ENCODE measurements at places on chromosomes 12 and 14.

DNA sequence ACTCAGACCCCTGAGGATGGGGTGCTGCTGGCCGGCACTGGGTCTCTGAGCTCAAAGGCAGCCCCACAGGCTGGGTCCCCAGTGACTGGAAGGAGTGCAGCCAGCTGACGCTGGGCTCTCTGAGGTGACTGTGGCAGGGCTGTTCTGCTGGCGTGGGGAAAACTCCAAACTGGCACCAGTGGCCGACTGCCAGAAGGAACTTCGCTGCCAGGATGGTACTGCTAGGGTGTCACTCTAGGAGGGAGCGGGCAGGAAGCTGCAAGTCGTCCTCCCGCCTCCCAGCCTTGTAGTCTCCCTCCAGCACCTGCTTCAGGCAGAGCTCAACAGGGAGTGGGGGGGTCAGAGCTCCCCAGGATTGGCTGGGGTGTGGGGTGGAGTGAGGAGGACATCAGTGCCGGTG, 41.3 kb downstream of the CDC42BPB start:
- DNase-seq, result no peak

DNA sequence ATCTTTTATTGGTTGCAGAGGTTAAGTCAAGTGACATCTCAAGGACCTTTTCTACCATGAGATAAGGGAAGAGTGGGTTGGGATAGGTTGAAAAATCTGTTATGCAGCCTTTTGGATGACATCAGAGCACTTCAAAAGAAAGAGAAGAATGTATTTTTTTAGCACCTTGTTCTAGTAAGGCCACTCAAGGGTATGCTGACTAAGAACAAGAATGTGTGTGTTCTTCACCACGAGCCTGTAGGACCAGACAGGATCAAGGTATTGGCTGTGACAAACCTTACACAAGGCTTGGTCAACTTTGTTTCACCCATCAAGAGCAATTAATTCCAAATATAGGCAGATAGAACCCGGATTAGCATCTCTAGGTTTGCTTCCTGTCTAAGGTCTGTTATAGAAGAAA, 142.5 kb downstream of the SAMD4A start:
- DNase-seq, result no peak

GRCh38 chr12:6851153-6851920, at the start of gene CDCA3:
CDCA3 (minus strand) TSS chr12:6851286; CDS start chr12:6850952, 334 bp downstream.
- DNase-seq, result peak; percentile 84

- no peak for DNase-seq
These were observed 27.4 kb downstream of the FAM234B start for GRCh38 chr12:13071305-13072280.

DNA sequence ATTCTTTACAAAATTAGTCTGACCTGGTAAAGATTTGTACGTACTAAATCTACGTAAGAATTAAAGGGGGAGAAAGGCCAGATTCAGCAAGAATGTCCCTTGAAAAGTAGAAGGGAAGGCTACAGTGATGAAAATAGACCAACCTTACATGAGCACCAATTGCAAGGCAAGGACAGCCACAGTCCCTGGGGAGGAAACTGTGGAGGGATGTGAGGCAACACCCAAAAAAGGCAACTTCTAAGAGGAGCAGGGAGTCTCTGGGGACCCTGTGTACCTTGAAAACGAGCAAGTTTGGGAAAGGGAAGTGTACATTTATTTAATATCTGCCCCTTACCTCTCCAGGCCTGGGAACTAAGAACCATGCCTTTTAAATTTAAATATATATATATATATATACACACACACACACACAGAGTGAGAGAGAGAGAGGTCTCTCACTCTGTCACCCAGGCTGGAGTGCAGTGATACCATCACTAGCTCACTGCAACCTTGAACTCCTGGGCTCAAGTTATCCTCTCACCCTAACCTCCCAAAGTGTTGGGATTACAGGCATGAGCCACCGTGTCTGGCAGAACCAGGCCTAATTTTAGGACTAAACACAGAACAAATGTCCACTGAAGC, 56.4 kb downstream of the TMCC3 start:
- DNase-seq, result no peak

GRCh38 chr14:40694023-40694422, 912.7 kb upstream of the LRFN5 start:
- DNase-seq, result no peak

DNA sequence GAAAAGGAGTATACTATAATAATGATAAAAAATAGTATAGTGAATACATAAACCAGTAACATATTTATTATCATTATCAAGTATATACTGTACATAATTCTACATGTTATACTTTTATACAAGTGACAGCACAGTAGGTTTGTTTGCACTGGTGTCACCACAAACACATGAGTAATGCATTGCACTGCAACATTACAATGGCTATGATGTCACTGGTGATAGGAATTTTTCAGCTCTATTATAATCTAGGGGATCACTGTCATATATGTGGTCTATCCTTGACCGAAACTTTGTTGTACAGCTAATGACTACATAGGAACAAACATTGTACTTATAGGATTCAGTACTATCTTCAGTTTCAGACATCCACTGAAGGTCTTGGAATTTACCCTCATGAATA, 165.8 kb upstream of the SYT1 start:
- no peak for DNase-seq

DNA sequence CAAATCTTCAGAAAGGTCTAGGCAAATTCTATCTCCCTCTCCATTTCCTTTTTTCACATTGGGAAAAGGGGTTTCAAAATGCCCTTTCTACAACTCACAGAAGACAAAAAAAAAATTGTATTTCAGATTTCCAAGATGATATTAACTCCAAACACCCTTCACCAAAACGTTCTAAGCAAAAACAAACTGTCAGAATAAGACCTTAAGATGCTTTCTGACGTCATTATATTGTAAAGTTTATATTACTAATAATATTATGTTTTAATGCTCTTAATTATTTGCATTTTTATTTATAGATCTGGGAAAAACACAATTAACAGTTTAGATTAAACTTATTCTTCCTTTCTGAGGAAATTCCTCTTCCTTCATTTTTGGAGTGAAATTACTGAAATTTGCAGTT, 624.2 kb downstream of the GALC start:
- DNase-seq, result no peak

DNA sequence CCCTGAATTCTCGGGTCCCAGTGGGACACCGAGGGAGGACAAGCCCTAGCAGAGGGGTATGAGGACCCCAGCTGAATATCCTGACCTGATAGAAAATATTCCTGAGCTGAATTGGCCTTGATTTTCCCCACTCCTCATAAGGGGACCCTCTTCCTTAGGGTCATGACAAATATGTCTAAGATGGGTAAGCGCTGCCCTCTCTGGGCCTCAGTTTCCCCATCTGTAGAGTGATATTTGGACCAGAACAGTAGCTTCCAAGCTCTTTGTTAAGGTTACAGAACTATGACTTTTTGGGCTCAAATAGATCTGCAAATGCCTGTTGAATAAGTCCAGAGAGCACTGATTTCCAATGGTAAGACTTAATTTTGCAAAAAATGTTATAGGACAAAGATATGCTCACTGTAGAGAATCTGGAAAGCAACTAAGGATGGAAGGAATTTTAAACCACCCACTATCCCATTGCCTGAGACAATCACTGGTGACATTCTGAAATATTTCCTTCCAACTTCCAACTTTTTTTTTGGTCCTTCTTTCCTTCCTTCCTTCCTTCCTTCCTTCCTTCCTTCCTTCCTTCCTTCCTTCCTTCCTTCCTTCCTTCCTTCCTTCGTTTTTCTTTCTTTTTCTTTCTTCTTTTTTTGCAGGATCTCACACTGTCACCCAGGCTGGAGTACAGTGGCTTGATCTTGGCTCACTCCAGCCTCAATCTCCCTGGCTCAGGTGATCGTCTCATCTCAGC, 32.0 kb downstream of the MYL2 start:
- no peak for DNase-seq

- DNase-seq, result no peak
These were observed 169.9 kb downstream of the RBM19 start for GRCh38 chr12:113796066-113796827.

- DNase-seq, result peak; percentile 95
These were observed 25.5 kb downstream of the SCARB1 start for GRCh38 chr12:124837958-124838803.

GRCh38 chr14:104151566-104152245, 13.3 kb downstream of the KIF26A start:
- no peak for DNase-seq

All from BJ (cell line).